Esophagus squamous epithelium (tissue), 5 donors: ENCODE measurements at places on chromosomes 13 and 19. TPM values are rescaled to one million over a fixed set of nuclear protein-coding genes. Genes with fewer than 3 reads are reported as not detected.
A peak's percentile ranks its signal among the peaks of the same experiment; 100 is the strongest.

Gene MARK4
- 19.6 TPM for total RNA-seq

Gene IQCN
- total RNA-seq: 1.4 TPM

Gene CYP2F1
- 0.19 TPM for total RNA-seq

GRCh38 chr19:54164369-54165068 lies 5.0 kb upstream of the LENG1 start:
- peaks cover 33% of the 10 kb centered on the region for H3K4me1 ChIP-seq
- H3K27ac ChIP-seq: no peak overlapping the region
- no peaks in the 10 kb centered on the region for H3K36me3 ChIP-seq
- no peak overlapping the region for H3K4me3 ChIP-seq

GRCh38 chr13:88979465-88980175 lies 1308.4 kb downstream of the SLITRK5 start:
- H3K4me3 ChIP-seq: no peak overlapping the region
- H3K27ac ChIP-seq: no peak overlapping the region
- no peak for DNase-seq
- H3K36me3 ChIP-seq: no peaks in the 10 kb centered on the region

GRCh38 chr13:65826657-65827056 lies 1403.5 kb downstream of the PCDH9 start:
- H3K36me3 ChIP-seq: no peaks in the 10 kb centered on the region
- H3K27ac ChIP-seq: no peak overlapping the region
- no peak for DNase-seq
- H3K27me3 ChIP-seq: no peaks in the 10 kb centered on the region
- H3K4me1 ChIP-seq: no peaks in the 10 kb centered on the region

Gene ZNF616
- 4.5 TPM for total RNA-seq

DNA sequence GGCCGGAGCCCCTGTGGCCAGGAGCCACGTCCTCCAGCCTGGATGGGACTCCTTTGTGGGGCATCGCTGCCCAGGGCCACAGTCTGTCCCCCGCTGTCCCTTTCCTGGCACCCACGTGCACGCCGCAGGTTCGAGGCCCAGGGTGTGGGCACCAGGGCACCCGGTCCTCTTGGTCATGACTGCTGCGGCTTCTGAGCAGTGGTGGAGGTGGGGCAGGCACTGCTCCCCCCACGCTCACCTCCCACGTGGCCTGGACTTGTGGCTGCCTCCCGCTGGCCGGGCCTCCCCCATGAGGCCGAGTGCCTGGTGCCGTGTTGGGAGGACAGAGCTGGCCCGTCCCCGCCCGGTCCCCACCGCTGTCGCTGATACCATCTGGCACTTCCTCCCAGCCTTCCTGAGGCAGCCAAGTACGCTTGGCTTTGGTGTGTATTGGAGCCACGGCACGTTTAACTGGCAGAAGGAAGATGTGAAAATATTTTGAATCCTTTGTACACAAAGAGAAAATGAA lies 12.8 kb downstream of the SPPL2B start:
- peaks cover 12% of the 10 kb centered on the region for H3K36me3 ChIP-seq
- no peaks in the 10 kb centered on the region for H3K4me1 ChIP-seq
- no peaks in the 10 kb centered on the region for H3K27me3 ChIP-seq
- no peak for DNase-seq
- H3K27ac ChIP-seq: peak overlapping the region; percentile 29

DNA sequence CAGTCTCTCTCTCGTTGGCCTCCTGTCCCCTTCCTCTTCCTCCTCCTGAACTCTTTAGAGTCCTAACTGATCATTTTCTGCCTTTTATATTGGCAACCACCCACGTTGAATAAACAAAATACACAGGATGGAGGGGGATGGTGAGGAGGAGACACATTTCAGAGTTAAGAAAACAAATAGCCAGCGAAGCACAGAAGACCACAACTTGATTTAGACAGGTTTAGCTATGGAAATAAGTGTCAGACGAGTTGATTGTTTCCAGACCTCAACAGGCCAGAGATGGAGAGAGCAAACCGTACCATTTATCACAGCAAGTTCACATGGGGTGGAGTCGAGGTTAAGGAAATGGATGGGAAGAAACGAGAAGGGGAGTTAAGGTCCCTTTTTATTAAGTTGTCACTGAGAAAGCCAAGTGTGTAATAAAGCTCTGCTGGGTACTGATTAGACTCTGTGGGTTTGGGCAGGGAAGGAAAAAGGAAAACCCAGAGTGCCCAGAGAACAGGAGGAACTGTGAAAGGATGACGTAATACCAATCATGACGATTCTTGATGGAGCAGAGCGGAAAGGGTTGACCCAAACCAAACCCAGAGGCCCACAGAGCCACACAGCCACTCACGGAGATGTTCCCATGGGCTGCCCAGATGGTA lies 11.1 kb upstream of the SERP2 start:
- no peak overlapping the region for H3K4me3 ChIP-seq
- H3K27ac ChIP-seq: no peak overlapping the region
- no peaks in the 10 kb centered on the region for H3K4me1 ChIP-seq
- H3K36me3 ChIP-seq: no peaks in the 10 kb centered on the region
